Epithelial cell of esophagus (primary cell): ENCODE measurements at places on chromosomes 5 and 9.
A peak's percentile ranks its signal among the peaks of the same experiment; 100 is the strongest.

DNA sequence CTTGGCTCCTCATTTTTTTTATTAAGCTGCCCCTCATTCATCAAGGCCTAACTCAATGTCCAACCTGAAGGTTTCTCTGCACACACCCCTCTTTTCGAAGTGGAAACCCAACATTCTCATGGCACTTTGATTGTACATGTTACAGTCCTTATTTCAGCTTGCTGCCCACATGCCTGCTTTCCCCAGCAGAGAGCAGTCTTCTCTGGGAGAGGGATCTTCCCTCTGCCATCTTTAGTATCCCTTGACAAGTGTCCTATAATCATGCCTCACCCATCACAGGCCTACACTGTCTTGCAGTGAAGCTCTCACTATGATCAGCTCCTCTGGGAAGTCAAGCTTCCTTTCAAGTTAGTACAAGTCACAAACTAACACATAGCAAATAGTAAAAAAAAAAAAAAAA is 175.1 kb downstream of the ACER2 start:
- peak; percentile 4 for DNase-seq

- no peak for DNase-seq
Observed at GRCh38 chr9:110104261-110104809, 103.6 kb downstream of the C9orf152 start.

GRCh38 chr9:133275105-133276000 is at the start of gene ABO:
Gene ABO, minus strand, starts transcription at chr9:133275201.
- DNase-seq: no peak

GRCh38 chr9:106218427-106218826 is 524.1 kb downstream of the TMEM38B start:
- DNase-seq: no peak

DNA sequence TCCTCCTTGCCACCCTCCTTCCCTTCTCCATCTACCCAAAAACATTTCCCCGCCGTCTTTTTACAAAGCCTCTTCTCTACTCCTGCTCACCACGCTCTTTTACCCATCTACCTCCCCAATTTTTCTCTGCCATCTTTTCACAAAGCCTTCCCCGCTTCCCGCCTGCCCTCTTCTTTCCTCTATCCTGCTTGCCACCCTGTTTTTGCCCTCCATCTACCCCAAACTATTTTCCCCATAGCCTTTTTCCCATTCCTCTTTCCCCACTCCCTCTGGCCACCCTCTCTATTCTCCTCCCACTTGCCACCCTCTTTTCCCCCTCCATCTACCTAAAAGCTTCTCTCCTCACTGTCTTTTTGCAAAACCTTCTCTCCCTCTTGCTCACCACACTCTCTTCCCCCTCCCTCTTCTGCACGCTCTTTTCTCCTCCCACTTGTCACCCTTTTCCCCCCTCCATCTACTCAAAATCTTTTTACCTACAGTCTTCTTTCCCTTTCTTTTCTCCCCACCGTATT is 19.4 kb upstream of the TRIM52 start:
- DNase-seq: no peak

DNA sequence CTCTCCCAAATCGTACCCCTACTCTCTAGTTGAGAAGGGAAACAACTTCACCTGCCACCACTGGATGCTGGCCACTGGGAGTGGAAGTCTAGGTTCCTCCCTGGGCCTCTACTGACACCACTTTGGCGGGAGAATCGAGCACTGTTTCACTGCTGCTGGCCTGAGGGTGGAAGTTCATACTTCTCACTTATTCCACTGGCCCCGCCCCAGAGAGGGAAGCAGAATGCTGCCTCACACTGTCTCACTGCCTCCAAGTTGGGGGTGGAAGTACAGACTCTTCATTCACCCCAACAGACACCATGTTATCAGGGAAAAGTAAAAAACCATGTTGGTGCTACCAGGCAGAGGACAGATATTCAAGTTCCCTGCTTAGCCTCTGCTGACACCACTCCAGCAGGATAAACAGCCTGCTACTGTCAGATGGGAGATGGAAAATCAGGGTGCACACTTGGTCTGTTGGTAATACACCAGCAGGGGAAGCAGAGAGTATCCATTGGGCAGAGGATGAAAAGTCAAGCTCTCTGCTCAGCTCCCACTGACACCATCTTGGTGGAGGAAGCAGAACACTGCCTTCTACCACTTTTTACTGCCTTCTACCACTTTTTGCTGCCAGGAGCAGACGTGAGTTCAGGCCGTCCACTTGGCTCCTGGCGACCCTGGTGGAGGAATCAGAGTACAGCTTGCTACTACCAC is 159.4 kb downstream of the SIL1 start:
- no peak for DNase-seq

DNA sequence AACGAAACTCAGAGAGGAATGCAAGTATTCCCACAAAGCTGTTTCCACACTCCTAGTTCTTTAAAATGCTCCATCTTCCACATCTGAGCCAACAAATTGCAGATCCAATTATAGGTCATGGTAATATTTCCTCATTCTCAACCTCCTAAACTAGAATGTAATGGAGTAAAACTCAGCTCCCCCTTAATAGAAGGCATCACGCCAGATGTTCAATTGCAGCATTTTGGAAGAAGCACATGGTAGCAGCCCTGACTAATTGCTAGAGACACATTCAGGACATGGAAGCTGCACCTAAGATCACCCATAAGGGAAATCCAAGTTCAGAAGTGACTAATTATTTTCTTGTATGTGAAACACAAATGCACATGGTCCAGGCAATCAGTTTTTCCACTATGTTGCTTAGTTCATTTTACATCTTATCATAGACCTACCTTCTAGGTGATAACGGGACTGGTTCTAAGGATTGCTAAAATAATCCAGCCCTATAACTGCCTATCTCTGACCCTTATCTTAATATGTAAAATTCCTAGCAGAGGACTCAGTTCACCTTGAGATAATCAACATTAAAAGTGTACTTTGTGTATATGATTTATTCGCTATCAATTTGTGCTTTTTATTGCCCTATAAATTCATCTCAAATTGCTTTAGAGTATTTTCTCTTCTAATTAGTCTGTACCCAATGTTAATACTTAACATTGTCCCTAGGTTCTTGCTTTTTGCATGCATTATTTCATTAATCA is 75.1 kb downstream of the GABRB2 start:
- no peak for DNase-seq

- DNase-seq: no peak
Observed at GRCh38 chr5:36883894-36884462, 7.4 kb downstream of the NIPBL start.

DNA sequence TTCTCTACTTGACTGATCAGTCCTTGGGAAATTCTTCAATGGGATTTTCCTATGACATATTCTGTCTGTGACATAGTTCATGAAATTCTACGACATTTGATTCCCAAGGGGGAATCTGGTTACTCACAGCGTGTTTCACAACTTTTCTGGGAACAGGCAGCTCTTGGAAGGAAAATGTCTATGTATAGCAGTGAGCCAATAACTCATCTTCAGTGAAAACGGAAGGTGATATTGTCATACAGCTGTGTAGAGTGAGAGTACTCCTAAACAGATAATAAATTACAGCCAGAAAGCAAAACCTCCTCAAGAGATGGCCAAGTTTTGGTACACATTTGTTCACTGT is 91.4 kb downstream of the C9orf152 start:
- peak; percentile 91 for DNase-seq

DNA sequence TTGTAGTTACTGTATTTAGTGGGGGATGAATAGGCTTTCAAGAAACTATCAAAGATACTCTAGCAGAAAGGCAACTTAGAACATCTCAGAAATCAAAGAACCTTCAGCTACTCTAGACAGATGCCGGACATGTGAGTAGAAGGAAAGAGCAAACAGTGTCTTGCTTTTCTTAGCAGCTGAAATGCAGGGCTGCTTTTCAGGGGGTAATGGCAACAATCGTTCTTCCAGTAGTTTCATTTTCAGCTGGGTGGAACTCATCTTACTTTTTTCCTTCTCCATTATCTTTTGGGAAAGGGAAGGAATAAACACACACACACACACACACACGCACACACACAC is 281.6 kb downstream of the CRB2 start:
- no peak for DNase-seq

DNA sequence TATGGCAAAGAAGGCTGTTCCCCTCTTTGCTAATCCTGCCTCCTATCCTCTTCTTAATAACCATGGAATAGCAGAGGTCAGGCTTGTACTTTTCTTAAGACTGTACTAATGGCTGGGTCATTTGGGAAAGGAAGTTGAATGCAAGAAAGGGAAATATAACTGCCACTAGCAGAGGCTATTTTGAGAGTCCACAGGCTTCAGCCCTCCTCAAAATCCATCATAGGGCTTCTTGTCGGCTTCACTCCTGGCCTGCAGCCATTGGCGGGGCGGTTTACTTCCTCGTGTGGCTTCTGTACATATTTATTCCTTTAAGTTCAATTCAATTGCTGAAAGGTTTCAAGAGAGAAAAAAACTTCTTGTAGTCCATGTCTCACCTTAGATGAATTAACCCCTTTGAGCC is 2.8 kb upstream of the PARP8 start:
- no peak for DNase-seq

DNA sequence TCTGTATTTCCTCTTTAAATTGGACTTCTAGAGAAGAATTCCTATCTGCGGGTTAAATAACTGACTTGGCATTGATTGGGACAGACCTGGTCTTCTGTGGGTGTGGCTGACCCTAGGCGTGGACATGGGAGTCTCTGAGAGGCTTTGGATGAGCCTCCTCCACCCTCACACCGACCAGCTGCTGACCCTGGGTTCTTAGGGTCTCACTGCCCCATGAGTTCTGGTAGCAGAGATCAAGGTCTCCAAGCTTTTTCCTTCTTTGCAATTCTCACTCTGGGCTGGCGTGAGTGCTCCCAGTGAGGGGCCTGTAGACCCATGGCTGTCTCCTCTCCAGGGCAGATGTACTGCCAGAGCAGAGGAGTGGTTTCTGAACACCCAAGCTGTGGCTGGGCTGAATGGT is 41.6 kb upstream of the PITX1 start:
- DNase-seq: no peak

DNA sequence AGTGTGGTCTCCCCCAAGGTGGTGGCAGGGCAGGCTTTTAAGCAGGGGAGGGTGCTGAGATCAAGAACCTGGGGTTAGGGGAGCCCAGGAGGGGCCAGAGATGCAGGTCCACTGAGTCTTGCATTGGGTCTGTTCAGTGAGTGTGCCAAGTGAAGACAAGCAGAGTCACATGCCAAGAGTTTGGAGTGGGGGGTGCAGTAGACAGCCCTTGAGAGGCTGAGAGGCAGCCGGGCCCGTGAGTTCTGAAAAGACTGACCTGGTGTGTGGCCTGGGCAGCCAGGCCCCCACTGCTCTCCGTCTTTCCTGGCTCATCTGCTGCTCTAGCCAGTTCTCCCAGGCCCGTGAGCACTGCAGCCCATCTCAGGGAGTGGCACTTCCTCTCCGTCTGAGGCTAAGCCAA is 120.0 kb downstream of the DAB2IP start:
- no peak for DNase-seq

GRCh38 chr5:29277642-29278041 is 1915.8 kb upstream of the CDH6 start:
- no peak for DNase-seq

DNA sequence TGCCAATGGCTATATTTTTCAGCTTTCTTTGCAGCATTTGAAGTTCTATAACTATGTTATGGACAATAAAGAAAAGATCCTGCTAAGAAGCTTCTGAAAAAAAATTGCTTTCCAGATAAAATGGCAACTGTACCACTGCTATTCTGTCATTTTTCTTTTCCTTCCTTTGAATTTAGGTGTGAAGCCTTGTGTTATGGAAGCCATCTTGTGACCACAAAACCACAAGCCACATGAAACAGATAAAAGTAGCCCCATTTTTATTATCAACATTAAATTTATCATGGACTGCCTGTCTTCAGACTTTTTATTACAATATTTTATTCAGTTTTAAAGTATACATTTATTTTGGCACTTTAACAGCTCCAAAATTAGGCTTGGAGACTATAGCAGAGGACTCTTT is 289.9 kb upstream of the ACTBL2 start:
- no peak for DNase-seq

- DNase-seq: no peak
Observed at GRCh38 chr5:118211606-118212005, 776.7 kb downstream of the DTWD2 start.

DNA sequence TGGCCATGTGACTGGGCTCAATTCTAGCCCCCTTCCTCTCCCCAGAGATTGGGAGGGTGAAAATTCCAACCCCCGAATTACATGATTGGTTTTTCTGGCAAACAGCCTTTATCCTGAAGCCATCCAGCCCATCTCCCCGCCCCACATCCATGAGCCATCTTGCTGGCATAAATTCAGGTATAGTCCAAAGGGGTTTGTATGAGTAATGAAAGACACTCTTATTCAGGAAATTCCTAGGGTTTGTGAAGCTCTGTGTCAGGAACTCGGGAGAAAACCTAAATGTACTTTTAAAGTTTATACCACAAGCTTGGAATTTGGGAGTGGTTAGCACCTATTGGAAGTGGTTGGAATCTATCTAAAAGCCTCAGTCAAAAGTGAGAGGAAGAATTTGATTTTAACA is 80.6 kb upstream of the SIMC1 start:
- DNase-seq: peak; percentile 43

- DNase-seq: no peak
Observed at GRCh38 chr5:109767184-109767995, 77.7 kb downstream of the MAN2A1 start.

- no peak for DNase-seq
Observed at GRCh38 chr9:112900901-112901300, 10.2 kb upstream of the SLC46A2 start.

DNA sequence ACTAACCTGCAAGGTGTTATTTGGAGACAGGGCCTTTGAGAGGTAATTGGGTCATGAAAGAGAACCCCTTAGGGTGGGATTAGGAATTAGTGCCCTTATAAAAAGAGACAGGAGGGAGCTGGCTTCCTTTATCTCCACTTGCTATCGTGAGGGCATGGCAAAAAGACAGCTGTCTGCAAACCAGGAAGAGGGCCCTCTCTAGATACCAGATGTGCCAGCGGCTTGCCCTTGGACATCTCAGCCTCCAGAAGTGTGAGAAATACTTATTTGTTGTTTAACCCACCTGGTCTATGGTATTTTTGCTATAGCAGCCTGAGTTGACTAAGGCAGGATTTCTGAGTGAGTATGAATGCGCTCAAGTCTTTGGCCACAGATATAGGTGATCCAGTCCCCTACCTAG is 978 bp upstream of the RGS14 start:
- no peak for DNase-seq

GRCh38 chr5:175520321-175520720 is 42.0 kb downstream of the SFXN1 start:
- no peak for DNase-seq

GRCh38 chr5:1749346-1750124 is 50.1 kb downstream of the MRPL36 start:
- DNase-seq: no peak
